T follicular helper cell (primary cell): ENCODE measurements at places on chromosomes 3 and 15.

DNA sequence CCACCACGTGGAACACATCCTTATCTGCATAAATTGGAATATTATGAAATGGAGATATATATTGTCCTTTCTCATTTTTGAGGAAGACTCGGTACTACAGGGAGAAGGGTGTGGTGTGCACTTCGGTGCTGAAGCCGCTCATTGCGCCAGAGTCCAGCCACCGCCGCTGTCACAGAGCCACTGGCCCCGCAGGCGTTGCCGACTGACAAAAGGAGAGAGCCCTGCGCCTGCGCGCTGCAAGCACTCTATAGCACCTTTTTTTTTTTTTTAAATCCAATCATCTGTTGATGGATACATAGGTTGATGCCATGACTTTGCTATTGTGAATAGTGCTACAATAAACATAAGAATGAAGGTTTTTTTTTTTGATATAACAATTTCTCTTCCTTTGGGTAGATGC lies 130.0 kb upstream of the TBC1D5 start:
- no peak for DNase-seq

DNA sequence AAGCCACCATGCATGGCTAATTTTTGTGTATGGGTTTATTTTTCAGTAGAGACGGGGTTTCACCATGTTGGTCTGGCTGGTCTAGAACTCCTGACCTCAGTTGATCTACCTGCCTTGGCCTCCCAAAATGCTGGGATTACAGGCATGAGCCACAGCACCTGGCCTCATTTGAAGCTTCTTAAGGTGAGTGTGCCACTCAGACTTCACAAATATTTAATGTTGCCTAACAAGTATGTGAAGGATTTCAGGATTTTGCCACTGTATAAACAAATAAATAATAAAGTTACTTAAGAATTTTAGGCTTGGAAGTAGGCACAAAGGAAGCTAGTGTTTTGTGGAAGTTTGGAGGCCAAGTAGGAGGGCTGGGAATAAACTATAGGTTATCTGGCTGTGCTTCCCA lies 73.5 kb downstream of the FGF12 start:
- no peak for DNase-seq

DNA sequence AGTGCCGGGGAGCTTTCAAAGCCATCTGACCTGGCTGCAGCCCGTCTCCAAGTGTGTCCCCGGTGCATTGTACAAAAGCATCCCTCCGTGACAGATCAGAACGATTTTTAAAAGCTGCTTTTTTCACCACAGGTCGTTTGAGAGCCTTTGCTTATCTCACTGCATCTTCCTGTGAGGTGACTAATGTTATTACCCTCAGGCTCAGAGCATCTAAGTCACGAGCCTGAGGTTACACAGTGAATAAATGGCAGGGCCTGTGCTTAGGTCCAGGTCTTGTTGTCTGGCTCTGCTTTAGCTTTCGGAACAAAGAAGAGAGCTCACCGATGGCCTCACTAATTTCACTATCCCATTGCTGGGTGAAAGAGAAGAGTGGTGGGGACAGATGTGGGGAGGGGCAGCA lies 83.3 kb downstream of the SEC22A start:
- DNase-seq, result no peak

DNA sequence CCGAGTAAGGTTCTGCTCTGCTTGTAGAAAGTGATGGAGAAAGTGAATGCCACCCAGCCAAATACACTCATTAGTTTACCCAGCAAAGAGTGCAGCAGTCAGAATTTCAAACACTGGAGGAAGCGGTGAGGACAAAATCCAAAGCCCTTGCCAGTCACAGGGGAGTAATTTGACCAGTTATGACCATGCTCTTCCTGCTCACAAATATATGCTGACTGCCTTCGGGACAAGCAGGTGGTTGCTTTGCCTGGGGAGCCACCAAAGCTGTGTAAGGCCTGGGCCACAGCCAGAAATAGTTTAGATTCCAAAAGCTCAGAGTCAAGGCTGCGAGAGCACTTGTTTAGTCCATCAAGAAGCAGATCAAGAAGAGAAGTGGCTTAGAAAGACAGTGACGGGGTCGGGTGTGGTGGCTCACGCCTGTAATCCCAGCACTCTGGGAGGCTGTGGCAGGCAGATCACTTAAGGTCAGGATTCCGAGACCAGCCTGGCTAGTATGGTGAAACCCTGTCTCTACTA lies 51.0 kb upstream of the ATP13A3 start:
- DNase-seq, result no peak

- no peak for DNase-seq
Observed at GRCh38 chr15:80913541-80913940, 76.1 kb downstream of the MESD start.

DNA sequence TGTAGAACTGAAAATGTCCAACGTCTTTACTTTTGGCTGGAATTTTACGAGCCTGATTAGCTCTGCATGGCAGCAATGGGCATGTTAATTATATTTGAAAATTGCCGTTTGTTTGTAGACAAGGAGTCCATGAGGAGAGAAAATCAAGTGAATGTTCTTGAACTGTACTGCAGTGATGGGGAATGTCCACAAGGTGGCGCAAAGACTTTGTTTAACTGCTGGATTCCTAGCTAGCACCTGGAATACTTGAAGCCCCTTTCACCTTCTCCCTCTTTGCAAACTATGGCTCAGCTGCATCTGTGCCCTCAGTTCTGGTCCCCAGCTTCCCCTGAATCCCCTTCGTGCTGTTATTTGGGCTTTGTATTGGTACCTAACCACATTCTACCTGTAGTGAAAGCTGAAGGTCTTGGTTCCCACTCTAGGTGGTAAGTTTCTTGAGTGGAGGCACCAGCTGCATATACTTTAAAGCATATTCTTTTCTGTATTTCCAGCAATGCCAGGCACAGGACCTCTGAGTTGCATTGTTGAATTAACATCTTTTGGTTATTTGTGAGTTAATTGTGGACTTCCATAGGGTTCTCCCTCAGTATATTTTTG lies 25.3 kb downstream of the EXOG start:
- peak; percentile 53 for DNase-seq

DNA sequence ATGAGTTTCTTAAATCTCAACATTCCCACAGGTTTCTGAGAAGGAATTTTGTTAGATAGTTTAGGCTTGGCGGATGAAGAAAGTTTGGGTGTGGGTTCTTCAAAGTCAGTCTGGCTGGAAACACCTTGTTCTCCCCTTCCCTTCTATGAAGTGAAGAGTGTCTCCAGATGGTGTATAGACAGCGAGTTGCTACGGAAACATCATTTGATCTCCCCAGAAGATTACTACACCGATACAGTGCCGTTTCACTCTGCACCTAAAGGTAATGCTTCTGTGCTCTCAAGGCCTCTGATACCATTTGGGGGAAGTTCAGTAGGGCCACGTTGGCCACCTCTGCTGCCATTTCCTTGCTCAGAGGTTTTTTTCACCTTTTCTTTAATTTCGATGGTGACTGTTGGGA lies 20.6 kb downstream of the DLEC1 start:
- no peak for DNase-seq

GRCh38 chr3:99861216-99861615 lies 43.6 kb downstream of the CMSS1 start:
- no peak for DNase-seq

DNA sequence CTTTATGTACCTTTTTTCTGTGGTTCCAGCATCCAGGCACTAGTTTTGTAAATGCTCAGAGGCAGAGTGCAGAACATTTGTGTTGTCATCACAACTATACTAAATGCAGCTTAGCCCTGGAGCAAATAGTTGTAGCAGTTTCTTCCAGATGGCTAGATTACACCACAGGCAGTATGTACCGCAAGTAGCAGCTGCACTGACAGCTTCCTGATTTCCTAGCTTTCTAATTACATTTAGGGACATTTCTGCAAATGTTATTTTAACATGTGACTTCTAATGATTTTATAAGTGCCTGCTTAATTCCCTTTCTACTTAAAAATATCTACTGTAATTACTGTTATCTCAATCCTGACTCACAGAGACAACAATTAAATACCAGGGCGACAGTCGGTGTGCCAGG lies 106.5 kb downstream of the NR2E3 start:
- DNase-seq, result no peak

DNA sequence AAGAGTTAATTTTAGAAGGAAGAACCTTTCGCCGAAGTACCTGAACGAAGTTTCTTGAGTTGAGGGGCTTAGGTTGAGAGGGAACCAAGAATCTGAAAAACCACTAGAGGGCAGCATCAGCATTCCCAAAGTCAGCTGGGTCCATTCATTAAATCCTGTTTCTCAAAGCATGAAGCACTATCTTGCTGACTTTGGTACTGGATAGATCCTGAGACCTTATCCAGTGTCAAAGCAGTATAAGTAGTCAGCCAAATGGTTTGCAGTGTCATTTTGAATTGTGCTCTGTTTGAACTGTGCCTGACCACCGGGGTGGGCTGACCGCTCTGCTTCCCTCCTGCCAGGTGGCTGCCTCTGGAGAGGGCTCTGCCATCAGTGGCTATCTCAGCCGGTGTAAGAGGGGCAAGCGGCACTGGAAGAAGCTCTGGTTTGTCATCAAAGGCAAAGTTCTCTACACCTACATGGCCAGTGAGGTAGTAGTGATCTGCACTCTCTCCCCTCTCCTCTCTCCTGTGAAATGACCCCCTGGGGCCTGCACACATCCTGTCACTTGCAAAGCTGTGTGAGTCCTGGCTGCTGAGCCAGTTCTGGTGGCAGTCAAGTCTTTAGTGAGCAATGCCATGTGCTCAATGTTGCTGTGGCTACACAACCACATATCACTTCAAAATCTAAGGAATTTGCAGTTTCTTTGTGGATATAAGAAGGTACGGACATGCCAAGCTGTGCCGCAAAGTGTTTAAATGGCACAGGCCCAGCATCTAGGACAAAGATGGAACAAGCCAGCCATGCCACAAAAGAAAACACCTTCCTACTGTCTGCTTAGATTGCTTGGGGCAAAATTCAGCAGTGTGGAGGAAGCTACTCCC lies 21.4 kb upstream of the NR2C2 start:
- no peak for DNase-seq

DNA sequence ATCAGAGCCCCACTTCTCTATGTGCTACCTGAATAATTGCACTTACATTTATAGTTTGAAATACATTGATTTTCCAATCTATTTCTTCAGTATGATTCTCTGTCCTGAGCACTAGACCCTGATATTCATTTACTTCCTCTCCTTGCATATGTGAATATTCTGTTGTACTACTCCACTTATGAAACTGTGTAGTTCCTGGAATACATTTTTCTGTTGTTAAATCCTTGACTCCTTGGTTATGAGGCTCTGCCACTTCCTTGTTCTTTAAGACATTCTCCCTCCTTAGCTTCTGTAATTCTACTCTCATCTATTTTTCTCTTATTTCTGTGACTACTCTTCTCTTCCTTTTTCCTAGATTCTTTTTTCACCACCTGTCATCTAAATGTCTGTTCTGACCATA lies 12.9 kb upstream of the MGA start:
- DNase-seq, result no peak

GRCh38 chr3:8540456-8540855 lies 38.8 kb downstream of the LMCD1 start:
- no peak for DNase-seq

DNA sequence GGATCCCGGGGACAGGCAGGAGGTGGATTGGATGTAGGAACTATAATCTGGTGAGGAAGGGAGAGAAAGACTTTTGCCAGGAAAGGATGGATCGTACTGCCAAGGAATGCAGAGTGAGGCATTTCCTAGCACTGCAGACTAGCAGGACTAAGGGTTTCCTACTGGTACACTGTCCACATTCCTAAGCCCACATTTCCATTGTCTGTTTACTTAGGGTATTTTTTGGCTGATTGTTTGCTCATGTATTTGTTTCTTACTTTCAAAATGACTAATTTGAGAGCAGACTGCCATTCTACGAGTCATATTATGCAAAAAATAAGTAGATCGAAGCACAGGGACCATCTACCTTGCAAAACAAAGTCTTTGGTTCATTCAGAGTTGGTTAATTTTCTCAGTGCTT lies 1029.5 kb upstream of the NR2F2 start:
- DNase-seq, result no peak

GRCh38 chr3:25385807-25386460 lies 42.1 kb upstream of the RARB start:
- no peak for DNase-seq

DNA sequence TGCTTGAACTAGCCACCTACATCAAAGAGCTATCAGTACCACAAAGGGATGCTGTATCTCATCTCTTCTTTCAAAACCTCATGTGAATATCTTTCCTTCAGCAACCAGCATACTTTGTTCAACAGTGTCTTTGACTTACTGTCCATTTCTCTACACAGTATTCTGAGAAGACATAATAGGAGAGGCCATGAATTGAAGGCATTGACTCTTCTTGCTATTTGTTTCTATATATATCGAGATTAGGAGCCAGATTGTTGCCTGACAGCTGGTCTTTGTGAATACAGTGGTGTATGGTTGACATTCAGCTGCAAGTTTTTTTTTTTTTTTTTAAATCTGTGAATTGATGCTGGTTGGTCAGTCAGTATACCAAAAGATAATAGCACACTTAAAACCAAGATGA lies 12.1 kb upstream of the CSRNP1 start:
- no peak for DNase-seq

GRCh38 chr15:92810418-92811138 lies 89.5 kb upstream of the CHD2 start:
- no peak for DNase-seq

DNA sequence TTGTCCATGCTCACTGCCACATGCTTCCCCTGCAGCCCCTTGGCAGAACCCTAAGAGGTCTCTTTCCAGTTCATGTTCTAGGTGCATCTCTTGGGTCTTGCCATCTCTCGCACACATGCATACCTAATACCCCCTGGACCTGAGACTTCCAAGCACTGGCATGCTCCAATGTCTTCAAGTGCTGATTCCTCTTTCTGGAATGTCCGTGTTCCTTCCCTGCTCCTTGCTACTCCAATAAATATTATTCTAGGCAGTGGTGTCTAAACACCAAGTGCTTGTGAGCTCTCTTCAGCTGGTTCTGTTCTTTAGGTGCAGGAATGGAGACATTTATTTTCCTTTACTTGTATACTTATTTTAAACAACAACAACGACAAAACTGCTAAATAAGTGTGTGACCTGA lies 370.1 kb downstream of the LPP start:
- DNase-seq, result no peak

DNA sequence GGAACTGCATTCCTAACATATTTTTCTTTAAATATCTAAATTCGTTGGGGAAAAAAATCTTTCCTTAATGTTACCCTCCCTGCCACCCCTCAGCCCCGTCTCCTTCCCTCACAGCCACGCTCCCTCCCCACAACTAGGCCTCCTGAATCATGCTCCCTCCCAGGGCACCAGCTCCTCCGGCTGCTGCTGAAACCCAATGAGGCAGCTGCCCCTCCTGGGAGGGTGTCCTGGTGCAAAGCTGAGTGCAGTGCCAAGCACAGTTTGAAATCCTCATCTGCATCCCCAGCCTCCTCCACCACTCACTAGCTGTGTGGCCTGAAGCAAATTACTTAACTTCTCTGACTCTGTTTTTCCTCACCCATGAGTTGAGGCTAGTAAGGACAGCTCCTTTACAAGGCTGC lies 2.7 kb upstream of the NR2E3 start:
- no peak for DNase-seq
